ENCODE measurements at places on chromosomes 2 and 18.

GRCh38 chr2:178386986-178387597 lies 63.9 kb downstream of the PRKRA start:
- no peak for DNase-seq

- no peak for DNase-seq
Measured at GRCh38 chr2:11944311-11944710, 197.9 kb downstream of the LPIN1 start.

DNA sequence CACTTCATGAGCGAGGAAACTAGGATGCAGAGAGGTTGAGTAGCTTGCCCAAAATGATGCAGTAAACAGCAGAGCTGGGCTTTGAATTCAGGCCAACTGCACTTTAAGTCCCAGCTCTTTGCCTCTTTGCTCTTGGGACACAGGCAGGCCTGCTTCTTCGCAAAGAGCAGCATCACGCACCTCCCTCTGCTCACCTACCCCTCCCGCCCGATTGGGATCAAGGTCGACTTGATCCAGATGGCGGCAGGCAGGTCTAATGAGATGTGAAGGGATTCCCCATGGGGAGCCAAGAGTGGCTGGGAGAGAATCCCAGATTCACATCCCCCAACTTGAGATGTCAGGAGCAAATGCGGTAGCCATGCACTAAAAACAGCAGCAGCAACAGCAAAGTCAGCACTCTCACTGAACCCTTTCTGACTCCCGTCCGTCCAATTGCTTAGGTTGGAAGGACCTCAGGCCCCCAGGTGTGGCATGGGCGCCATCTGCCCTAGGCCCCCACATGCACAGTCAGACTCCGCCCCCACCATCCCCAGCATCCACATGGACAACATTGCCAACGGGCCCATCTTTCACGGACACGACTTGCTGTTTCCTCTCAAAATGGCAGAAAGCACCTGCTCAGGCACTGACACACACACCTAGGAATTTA lies 84.3 kb upstream of the MAP4K4 start:
- DNase-seq, result no peak

DNA sequence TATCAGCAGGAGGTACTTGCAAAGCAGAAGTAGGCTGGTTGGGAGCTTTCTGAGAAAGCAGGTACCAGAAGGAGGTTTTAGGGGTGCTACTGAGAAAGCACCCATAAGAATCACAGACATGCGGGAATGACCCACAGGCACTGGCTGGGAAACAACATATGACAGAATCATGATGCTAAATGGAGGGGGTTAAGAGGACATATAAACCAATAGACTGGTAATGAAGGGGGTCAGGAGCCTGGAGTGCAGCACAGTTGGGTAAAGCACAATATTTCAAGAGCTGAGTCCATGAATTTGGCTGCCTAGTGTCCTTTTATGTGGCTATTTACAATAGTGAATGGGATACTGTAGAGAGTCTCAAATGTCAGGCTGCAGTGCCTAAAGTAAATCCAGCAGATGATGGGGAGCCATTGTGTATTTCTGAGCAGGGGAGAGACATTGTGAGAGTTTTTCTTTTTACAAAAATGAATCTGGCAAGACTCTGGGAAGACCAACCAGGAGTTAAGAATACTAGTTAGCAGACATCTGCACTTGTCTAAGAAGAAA lies 27.6 kb upstream of the GMCL1 start:
- no peak for DNase-seq

DNA sequence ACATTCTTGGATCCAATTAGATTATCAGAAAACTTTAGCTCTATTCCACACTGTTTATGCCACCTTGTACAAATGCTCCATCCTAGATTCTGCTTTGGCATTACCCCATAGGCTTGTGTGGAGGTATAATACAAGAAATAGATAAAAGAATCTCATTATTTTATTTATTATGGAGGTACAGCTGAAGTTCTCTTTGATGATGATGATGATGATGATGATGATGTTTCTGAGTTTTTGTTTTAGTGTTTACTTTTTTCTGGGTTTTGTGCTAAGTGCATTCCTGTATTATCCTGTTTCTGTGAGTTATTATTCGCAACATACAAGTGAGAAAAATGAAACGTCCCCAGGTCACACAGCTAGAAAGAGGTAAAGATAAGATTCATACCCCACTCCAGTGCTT lies 43.4 kb downstream of the ANXA4 start:
- DNase-seq, result no peak

DNA sequence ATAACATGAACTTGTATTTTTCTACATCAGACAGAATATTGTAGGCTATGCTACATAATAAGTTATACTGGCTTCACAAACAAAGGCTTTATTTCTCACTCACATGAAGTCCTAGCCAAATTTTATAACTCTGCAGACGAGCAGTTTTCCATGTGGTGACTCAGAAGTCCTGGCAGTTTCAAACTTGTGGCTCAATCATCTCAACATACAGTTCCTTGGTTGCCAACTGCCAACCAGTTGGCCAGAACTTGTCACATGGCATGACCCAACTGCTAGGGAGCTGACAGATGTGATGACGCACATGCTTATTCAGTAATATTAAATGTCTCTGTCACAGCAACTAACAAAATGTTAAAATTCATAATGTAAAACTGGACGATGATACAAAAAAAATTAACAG lies 63.8 kb upstream of the ZC3H15 start:
- no peak for DNase-seq

GRCh38 chr2:47664817-47665216 lies 118.1 kb upstream of the MSH6 start:
- no peak for DNase-seq

DNA sequence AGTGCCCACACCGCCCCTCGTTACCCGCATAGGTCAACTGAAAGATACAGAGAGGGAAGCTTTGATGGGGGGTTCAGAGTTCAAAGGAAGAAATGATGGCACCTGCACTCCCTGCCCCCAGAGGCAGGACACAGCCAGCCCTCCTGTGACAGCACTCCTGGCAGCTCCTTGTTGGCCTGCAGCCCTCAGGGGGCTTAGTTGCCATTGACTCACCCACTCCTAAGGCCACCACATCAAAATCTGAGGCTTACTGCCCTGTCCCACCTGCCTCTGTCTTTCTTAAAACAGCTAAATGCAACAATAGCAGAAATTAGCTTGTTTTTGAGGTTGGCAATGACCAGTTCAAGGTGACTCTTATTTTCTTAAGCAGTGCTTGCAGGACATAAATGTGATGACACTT lies 31.6 kb upstream of the SLC35F6 start:
- no peak for DNase-seq

- DNase-seq, result no peak
Measured at GRCh38 chr2:237020090-237020489, 65.6 kb upstream of the COPS8 start.

- no peak for DNase-seq
Measured at GRCh38 chr2:74228772-74229171, 30.4 kb downstream of the MTHFD2 start.

DNA sequence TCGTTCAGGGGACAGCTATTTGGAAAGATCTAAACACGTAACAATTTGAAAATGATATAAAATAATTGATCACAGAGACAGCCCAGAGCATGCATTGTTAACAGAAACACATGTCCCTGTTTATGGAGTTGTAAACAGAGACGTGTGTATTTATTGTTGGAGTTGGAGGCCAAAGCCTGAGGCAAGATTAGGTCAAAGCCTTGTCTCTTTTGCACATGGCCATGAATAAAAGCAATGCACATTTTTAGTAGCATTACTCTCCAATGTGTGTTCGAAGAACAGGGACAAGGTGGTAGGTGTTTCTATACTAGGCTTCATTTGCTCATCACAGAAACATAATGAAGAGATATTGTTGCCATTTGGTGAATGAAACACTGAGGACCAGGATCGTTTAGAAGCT lies 841.5 kb upstream of the FANCL start:
- DNase-seq, result no peak

- DNase-seq, result no peak
Measured at GRCh38 chr18:32542221-32542798, 71.6 kb upstream of the GAREM1 start.

- DNase-seq, result no peak
Measured at GRCh38 chr2:217254111-217254510, 394.2 kb upstream of the TNP1 start.

DNA sequence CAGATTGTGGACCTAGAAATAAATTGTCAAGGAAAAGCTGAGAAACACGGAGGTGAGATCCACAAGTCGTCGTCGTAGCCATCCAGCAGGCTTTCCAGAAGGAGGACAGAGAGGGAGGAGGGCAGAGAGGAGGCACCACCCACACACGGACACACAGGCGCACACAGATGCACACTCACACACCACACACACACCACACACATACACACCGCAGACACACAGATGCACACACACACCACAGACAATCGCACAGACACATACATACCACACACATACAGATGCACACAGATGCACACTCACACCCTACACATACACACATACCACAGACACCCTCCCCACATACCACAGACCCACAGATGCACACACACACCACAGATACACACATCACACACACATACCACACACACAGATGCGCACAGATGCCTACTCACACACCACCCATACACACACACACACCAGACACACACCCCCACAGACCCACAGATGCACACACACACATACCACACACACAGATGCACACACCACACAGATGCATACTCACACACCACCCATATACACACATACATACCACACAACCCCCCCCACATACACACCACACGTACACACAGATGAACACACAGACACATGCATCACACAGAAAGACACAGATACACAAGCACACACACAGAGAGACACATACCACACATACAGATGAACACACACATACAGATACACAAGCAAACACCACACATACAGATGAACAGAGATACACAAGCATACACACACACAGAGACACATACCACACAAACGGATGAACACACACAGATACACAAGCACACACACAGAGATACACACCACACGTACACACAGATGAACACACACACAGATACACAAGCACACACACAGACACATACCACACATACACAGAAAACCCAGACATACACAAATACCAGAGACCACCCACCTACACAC lies 12.7 kb upstream of the BOK start:
- DNase-seq, result no peak

GRCh38 chr2:37456479-37456878 lies 112.0 kb downstream of the QPCT start:
- no peak for DNase-seq

DNA sequence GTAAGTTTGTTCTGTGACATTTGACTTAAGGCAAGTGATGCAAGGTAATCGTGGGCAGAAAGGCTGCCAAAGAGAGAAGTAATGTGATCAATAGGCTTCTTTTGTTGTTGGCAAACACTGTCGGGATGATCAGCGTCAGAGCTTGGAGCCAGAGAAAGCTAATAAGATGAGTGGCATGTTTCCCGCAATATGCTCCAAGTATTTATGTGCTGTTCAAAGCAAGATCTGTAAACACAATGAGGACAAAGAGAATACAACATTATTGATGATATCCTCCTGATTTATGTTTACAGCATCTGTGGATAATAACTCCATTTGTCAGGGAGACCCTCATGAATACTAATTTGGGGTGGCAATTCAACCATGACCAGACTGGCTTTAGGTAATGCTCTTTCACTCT lies 603.3 kb downstream of the TDRD15 start:
- DNase-seq, result no peak

DNA sequence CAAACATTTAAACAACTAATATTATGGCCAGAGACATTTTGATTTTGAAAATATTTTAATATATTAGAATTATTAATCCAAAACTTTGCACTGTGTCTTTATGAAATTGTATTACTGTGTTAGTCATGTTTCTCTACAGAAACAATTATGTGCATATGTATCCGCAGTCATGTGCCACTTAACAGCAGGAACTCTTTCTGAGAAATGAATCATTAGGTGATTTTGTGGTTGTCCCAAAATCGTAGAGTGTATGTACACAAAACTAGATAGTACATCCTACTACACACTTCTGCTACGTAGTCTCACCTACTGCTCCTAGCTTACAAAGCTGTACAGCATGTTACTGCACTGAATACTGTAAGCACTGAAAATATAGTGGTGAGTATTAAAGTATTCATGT lies 479.2 kb upstream of the DSEL start:
- DNase-seq, result no peak

DNA sequence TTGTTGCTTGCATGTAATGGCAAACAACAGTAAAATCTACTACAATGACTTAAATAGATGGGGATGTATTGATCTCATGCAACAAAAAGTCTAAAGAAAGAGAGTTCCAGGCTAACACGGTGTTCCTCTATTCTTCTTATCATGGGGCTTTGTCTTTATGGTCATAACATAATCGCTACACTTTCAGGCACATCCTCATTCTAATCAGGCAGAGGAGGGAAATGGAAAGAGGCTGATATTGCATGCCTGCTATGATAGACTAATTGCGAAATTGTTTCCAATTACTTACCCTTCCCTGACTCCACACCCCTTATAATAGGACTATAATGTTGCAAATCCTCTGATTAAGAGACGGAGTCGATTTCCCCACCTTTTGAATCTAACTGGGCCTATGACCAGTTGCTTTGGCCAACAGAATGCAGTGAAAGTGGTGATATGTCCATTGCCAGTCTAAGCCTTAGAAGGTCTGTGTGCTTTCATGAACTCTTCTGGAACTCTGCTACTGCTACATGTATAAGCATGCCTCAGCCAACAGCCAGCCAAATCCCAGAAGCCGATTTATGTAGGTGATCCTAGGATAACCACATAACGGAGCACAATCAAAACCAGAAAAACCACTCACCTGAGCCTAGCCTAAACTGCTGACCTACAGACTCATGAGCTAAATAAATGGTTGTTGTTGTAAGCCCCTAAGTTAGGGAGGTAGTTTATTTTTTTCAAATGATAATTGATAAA lies 180.3 kb upstream of the TACR1 start:
- no peak for DNase-seq

DNA sequence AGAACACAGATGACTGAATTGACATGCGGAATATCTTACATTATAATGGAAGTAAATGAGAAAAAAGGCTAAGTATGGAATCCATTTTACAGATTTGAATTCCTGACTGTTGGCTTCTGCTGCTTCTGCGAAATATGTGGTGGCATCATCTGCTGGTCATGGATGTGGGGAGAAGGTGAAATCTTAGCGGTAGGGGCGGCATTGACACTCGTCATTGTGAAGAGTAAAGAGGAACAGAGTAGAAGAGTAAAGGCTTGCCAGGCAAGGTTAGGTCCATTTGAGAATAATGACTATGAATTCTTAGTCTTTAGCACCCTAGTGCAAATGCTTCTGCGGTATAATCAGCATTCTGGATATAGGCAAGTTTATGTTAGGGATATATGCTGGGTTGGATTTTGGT lies 32.4 kb downstream of the ACTR3 start:
- no peak for DNase-seq

DNA sequence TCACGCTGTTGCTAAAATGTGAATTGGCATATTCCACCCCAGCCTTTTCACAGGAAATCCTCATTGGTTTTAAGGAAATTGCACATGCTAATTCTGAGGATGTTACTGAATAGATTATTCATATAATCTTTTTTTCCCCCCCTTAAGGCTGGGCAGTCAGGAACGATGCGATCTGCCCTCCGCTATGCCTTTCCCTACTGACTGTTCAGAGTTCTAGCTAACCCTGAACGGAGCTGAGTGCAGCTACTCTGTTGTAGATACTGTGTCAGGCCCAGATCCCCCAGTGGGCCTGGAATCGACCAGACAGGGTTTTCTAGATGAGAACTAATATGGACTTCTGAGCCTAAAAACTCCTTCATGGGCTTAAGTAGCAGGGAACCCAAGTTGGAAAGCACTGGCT lies 192.2 kb downstream of the TCF4 start:
- DNase-seq, result no peak

GRCh38 chr2:198763793-198764192 lies 693.9 kb downstream of the SATB2 start:
- DNase-seq, result no peak

Measured in stimulated activated CD8-positive, alpha-beta memory T cell treated with anti-CD3 and anti-CD28 coated beads, Interleukin-4, amount 100 ng/mL, for 1 hour (primary cell).